ENCODE measurements at places on chromosomes 13 and 19.

DNA sequence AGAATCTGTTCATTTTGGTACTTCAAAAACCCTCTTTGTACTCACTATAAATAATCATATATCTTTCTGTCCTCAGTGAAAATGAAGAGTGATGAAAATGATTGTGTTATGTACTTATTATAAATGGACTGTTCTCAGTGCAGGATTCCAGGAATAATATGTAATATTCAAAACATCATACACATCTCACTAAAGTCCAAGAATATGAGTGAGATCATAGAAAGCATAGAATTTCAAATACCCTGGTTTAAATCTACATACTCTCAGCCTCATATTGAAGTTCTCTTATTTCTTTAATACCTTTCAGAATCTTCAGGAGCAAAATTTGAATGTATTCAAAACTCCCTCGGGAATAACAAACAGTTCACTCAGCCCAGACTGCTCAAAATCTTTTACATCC lies 868.0 kb downstream of the SLITRK6 start:
- no peak for DNase-seq

DNA sequence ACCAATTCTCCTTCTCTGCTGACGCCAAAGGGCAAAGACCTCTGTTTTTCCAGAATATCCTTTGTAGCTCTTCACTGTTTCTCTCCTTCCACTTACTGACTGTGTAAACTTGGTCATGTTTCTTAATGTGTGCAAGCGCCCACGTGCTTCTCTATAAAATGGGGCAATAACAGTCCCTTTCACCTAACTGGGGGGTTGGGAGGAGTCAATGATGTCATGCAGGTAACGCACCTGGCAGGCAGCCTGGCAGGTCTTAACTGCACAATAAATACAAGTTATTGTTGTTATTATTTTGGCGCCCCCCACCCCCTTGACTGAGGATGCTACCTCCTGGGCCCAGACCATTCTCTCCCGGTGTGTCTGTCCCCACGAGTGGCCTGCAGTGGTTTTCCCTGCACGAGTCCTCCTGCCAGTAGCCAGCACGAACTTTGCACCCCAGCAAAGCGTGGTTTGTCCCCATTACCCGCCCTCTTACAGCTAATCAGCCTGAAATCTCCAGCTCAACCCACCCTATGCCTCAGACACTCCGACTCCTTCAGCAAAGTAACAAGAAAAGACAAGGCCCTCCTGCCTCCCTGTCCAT lies 5.3 kb downstream of the SBSN start:
- DNase-seq, result no peak

GRCh38 chr19:31572102-31572975 lies 223.1 kb upstream of the TSHZ3 start:
- DNase-seq, result no peak

DNA sequence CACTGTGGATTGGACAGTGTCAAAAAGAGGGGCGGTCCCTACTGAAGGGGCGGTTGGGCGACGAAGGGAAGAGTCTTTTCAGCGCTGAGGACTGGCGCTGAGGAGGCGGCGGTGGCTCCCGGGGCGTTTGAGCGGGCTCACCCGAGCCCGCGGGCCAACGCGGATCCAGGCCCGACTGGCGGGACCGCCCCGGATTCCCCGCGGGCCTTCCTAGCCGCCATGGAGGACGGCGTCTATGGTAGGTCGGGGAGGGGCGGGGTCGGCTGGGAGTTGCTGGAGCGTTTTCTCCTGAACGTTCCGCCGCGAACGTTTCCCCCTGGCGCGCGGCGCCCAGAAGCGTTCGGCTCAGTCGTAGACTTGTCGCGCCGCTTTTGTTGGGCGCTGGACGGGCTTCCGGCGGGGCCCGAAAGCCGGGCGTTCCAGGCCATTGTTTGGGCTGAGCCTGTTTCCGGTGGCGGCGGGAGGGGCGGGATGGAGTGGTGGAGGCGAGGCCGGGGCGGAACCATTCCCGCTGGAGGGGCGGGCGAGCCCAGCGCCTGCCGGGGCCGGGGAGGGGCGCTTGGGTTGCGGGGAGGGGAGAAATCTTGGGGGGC lies at the start of gene CYTH2:
Gene CYTH2, plus strand, starts transcription at position 81 of the 593 bp plus-strand sequence. Its CDS starts 139 bp downstream, at position 220.
- DNase-seq, result peak; percentile 92

- no peak for DNase-seq
These were observed 221.3 kb downstream of the NHLRC3 start for GRCh38 chr13:39259371-39260140.
